ENCODE measurements at places on chromosomes 4 and X. TPM values are rescaled to one million over a fixed set of nuclear protein-coding genes. Genes with fewer than 3 reads are reported as not detected.

DNA sequence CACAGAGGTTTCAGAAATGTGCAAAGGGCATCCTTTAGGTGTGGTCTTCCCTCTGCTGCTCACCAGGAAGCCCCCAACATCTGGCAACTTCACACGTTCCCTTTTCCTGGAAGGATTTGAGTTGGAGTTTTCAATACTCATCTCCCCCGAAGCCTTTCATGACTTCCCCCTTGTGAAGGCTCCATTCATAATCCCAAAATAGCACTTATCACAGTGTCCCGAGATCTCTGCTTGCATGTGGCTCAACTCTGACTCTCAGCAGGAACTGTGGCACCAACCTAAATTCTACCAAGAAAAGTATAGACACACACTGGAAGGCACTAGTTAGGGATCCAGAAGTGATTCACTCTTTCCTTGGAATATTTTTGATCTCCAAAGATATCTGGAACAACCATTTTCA is 40.5 kb upstream of the ZNF827 start:
- no peak for DNase-seq

GRCh38 chr4:147820975-147821374 is 89.1 kb downstream of the ARHGAP10 start:
- no peak for DNase-seq

Gene ASB5
- 0.36 TPM for total RNA-seq

GRCh38 chrX:46823481-46823880 is 13.4 kb upstream of the RP2 start:
- no peak for DNase-seq

Gene FHIP1A
- total RNA-seq: 1.9 TPM

Gene ANXA10
- not detected for total RNA-seq

Measured in cerebellum (tissue), 4 donors.